Fibroblast of lung (primary cell): ENCODE measurements at places on chromosomes 2 and 18.

DNA sequence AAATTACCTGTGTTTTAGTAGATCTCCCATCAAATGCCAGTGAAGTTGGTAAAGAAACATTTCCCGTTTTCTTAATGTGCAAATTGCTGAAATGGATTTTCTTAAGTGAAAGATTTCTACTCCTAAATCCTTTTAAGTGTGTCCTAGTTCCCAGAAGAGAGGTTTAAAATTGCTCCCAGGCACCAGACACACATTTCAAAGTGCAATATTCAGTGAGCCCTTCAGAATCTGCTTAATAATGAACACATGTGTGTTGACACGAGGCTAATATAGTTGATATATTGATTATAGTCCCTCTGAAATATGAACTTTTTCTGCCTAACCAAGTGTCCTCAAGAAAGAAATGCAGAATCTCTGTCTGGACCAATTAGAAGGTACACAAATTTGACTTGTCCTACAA, 861.7 kb upstream of the CNTNAP5 start:
- no peak for DNase-seq

DNA sequence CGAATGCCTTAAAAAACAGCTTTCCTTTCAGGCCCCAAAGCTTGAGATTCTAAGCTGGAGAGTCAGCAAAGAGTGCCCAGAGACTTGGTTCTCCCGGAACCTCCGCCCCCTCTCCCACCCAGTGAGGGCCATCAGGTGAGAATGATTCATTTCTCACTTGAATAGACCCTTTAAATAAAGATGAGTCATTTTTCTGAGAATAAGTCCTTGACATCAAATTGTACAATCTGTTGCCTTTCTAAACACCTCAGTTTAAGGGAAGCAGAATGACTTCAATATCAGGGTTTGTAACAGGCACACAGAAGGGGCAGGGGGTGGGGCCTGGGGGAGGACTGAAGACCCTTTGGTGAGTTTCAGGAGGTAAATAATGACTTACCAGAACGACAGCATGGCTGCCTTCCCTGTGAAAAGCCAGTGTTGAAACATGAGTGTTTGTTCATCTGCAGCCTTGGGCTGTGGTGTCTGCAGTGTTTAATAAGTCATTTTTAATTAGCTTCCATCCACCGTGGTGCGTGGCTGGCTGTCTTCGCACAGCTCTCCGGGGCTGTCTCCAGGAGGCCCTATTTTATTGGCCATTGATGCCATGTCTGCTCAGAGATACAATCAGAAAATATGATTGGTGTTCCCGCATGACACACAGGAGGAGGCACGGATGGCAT, 134.9 kb upstream of the ZNF236 start:
- no peak for DNase-seq

DNA sequence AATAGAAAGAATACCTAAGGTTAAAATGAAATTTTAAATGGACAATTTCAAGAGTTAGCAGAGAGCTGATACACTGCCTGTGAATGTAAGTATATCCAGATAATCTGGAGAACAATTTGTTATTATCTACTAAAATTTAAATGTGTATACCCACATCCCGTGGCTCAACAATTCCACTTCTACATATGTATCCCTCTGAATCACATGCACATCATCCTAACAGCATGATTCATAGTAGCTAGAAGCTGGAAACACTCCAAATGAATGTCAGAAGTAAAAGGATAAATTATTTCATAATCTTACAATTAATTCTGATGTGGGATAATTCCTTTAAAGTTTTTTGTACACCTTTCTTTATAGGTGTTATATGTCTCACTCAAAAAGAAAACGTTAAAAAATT, 87.9 kb downstream of the CNTNAP5 start:
- DNase-seq, result peak; percentile 50

DNA sequence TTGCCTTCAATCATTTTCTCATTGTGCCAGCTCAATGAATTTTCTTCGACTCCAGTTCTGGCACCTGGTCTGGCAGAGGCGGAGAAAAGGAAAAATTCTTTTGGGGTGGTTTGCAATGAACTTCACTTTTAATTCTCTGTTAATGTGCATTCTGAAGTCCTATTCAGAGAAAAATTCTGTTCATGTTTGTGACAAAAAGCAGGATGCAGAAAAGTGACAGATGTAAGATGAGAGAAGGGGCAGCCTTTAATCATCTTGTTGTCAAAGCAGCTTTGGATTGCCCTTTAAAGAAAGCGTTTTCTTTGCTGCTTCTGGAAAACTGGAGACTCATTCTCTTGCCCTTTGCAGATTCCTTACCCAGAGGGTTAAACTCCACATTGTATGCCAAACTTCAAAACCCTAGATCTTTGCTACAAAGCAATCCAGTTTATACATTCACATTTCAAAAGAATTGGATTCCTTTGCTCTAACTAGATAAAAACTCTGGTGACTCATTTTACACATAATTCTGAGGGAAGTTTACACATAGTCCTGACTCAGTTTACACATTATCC, 94.6 kb upstream of the CAVIN2 start:
- DNase-seq, result no peak

GRCh38 chr2:25286025-25286400, 55.7 kb downstream of the DNMT3A start:
- no peak for DNase-seq

DNA sequence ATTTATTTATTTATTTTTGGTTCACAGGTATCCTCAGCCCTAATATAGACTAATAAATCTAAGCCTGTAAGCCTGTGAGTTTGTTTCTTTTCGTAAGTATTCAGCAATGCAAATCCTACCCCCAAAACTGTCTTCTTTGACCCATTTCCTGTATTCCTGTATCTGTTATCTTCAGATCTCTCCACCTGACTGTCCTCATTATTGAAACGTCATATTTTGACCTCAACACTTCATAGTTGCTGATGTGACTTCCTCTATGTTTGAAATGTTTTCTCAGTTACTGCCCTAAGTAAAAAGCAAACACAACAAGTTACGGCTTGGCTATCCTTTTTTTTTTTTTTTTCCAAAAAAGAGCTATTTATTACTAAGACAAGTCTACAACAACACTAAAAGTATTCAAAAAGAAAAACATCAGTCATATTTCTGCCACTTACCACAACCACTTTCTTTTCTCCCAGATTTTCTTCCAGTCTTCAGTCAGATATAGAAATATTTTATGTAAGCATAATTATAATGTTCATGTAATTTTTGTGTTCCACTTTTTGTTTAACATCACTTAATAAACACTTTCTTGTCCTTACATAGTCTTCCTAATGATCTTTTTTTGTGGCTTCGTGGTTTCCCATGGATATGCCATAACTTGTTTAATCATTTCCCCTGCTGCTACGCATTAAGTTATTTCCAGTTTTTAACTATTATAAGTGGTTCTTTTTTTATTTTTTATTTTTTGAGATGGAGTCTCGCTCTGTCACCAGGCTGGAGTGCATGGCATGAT, 45.0 kb upstream of the EML4 start:
- peak; percentile 39 for DNase-seq

- DNase-seq, result no peak
These were observed 36.7 kb downstream of the TRABD2A start for GRCh38 chr2:84844141-84844540.

- DNase-seq, result no peak
These were observed 382.6 kb upstream of the ZNF804A start for GRCh38 chr2:184215745-184216144.
